Body of pancreas (tissue), 4 donors: ENCODE measurements at places on chromosomes 6 and 20. TPM values are rescaled to one million over a fixed set of nuclear protein-coding genes. Genes with fewer than 3 reads are reported as not detected.

DNA sequence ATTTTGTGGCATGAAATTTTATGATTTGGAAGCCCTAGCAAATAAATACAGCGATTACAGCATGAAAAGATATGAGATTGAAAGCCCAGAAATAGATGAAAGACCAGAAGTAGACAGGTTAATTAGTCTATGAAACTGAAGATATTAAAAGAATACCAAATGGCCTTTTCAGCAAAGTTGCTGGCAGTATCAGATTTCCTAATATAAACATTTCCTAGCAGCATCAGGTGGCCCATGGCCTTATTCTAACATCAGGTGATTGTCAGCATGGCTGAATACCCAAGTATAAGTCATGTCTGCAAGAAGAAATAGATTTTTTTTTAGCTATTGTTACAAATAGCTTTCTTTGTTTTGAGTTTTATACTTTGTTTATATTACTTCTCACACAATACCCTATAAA lies 93.2 kb downstream of the CLVS2 start:
- no peak for DNase-seq

DNA sequence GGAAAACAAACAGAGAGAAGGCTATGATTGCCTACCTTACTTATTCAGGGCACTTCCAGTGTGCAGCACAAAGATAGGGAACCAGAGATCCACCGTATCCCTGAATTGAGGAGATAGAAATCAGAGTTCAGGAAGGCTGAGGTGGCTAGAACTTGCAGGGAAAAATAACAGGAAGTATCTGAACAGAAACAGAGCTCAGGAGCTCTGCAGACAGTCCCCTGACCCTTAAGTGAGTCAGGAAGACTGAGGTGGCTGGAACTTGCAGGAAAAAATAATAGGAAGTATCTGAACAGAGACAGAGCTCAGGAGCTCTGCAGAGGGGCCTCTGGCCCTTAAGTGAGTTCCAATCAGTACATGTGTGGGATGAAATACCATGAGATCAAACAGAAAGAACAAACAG lies 65.4 kb downstream of the RPRD1B start:
- no peak for DNase-seq

GRCh38 chr6:135458051-135458450 lies 39.5 kb downstream of the AHI1 start:
- no peak for DNase-seq

Gene CDC5L
- total RNA-seq: 10.2 TPM

Gene SPATS1
- total RNA-seq: not detected

DNA sequence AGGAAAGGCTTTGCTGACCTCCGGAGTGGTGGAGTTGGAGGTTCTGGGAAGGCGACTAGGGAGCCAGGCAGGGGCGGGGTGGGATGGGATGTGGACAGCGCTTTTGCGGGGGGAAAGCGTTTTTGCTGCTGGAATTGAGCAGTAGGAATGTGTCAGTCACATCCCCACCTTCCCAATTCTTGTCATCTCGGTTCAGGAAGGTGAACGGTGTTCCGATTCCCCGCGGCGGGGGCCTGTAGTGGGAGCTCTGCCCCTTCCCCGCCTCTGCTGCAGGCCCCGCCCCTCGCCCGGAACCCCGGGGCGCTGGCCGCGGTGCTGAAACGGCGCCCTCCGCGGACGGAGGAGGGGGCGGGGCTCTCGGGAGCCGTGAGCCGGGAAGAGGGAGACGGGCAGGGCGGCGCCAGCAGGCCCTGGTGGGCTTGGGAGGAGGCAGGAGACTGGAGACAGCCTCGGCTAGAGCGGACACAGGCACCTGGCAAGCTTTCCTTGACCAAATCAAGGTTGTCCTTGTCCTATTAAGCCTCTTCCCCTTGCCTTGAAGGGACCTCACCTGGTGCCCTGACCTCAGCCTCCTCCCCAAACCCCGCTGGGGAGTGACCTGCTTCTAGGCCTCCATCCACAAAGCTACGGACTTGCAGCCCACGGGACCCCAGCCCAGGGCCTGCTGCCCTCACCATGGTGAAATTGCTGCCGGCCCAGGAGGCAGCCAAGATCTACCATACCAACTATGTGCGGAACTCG lies at the start of gene LHFPL5:
TSS of gene LHFPL5 (plus strand) at position 357 of the 741 bp plus-strand sequence. CDS start at position 676, 319 bp downstream.
- DNase-seq: peak; percentile 72

DNA sequence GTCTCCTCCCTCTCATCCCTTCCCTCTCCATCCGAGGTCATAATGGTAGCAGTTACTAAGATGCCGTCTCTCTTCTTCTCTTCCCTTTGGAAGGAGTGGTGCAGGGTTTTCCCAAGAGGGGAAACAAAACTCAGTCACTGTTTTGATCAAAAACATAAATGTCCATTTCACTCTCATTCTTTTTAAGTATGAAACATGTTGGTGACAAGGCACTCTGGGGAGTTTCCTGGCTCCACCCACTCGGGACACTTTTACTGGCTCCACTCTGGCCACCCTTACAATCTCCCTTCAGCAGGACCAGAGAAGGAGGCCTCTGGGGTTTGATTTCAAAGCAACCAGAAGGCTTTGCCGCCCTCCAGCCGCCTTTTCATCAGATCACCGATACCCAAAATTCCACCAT lies 57.0 kb downstream of the FGD2 start:
- no peak for DNase-seq

- DNase-seq: no peak
These were observed 80.8 kb upstream of the BEND3 start for GRCh38 chr6:107196152-107196551.

Gene MYCT1
- total RNA-seq: 3.9 TPM

GRCh38 chr20:9829835-9830234 lies 9.0 kb downstream of the PAK5 start:
- DNase-seq: no peak

Gene SLC17A1
- not detected for total RNA-seq

- no peak for DNase-seq
These were observed 167.6 kb downstream of the THBS2 start for GRCh38 chr6:169086020-169086419.

DNA sequence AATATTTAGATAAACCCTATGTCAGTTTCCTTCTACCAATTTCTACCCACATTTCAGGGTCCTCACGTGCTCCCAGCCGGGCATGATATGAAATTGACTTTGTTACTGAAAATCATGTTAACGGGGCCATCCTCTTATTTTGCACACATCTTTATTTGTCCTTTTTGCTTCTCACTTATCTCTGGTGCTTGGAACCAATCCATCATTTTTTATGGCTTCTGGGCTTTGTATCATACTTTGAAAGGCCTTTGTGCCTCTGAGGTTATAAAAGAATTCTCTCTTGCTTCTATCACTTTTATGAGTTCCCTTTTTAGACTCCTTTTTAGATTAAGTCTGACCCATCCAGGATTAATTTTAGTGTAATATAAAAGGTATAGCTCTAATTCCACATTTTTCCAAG lies 117.1 kb upstream of the PRND start:
- DNase-seq: no peak

GRCh38 chr20:19756761-19757486 lies 1.1 kb upstream of the RIN2 start:
- DNase-seq: peak; percentile 47

DNA sequence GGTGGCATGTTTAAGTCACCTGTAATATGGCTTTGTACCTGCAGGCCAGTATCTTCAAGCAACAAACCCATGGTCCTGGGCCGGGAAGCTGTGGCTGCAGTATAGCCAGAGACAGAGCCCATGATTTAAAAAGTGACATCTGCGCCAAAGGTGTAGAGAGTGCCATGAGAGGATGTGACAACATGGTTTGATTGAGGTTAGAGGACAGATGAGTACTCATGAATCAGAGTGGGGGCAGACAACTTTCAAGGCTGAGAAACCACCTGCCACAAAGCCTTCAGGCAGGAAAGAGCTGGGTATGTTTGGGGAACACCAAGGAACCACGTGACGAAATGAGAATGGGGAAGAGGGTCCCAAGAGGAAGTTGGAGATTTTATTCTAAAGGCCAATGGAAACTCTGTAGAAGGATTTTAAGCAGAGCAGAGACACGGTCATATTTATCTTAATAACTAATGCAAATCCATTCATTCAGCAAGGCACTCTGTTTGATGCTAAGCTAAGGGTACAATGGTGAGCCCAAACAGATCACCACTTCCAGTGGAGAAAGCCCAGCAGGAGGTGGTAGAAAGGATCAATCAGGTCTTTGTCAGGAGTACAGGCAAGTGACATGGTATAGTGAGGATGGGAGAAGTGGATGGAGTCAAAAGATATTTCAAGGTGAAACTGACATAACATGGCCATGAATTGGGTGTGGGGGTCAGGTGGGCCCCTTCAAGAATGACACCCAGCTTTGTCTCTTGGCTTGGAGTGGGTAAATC lies 3.4 kb upstream of the MICAL1 start:
- DNase-seq: no peak

GRCh38 chr6:127855542-127856159 lies 45.2 kb downstream of the THEMIS start:
- DNase-seq: no peak

- DNase-seq: no peak
These were observed 866 bp upstream of the MYO6 start for GRCh38 chr6:75748003-75748742.

GRCh38 chr6:106475284-106475683 lies 114.8 kb downstream of the CRYBG1 start:
- DNase-seq: no peak

- DNase-seq: no peak
These were observed 76.6 kb downstream of the NCR2 start for GRCh38 chr6:41411961-41412360.

Gene TEAD3
- 8.9 TPM for total RNA-seq

DNA sequence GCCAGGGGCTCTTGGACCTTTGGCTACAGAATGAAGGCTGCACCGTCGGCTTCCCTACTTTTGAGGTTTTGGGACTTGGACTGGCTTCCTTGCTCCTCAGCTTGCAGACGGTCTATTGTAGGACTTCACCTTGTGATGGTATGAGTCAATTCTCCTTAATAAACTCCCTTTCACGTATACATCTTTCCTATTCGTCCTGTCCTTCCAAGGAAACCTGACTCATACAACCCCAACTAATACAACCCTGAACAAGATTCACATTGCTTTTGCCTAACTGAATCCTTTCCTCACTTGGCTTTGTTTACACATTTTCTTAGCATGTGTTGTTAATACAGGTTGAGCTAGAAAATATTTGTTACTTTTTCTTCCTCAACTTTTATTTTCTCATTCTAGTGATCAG lies 21.9 kb downstream of the TBXT start:
- no peak for DNase-seq

DNA sequence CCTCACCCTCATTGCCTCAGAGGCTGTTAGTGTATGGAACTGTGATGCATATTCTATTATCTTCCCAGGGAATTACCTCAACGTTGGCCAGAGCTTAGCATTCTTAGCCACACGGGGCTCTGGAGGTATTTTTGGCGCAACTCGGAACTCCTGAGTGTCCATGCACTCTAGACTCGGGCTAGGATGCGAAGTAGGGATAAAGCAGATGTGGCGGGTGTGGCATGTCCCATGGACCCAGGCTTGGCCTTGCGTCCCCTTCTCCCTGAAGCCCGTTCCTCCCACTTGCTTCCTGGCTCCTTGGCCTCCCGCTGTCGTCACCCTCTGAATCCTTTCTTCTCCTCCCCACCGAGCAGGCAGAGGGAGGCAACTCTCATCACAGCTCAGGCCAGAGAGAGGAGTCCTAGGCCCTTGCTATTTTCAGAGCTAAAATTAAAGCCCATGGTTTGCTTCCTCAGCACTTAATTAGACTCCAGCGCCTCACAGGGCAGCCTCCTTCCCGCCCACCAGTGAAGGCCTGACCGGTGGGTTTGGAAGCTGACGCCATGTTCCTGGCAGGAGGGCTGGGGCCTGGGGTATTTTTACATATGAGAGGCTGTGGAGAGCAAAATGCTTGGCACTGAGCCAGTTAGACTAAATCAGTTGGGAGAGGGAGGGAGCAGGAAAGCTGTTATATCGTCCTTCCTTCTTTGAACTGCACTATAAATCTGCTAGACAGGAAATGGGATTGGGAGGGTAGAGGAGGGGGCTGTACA lies 138.7 kb downstream of the FOXO3 start:
- no peak for DNase-seq

GRCh38 chr20:34544109-34544796 lies 14.3 kb upstream of the MAP1LC3A start:
- DNase-seq: no peak

Gene DSP
- 127 TPM for total RNA-seq

DNA sequence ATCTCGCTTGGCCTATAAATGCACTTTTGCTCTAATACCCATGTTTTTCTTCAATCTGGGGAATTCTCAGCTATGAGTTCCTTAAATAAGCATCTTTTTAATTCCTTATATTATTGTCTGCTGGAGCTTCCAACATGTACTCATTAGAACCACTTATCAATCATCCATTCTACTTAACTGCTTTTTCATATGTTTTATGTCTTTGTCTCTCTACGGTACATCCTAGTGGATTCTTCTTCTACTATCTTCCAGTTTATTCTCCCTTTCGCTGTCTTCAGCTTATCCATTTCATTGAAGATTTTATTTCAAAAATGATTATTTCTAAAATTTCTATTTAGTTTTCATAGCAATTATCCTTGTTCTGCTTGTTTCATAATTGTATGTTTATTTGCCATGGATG lies 12.4 kb upstream of the ZSCAN16 start:
- DNase-seq: no peak

- no peak for DNase-seq
These were observed 540.2 kb downstream of the PRKN start for GRCh38 chr6:162187168-162187935.

GRCh38 chr6:168939796-168940195 lies 313.9 kb downstream of the THBS2 start:
- no peak for DNase-seq

DNA sequence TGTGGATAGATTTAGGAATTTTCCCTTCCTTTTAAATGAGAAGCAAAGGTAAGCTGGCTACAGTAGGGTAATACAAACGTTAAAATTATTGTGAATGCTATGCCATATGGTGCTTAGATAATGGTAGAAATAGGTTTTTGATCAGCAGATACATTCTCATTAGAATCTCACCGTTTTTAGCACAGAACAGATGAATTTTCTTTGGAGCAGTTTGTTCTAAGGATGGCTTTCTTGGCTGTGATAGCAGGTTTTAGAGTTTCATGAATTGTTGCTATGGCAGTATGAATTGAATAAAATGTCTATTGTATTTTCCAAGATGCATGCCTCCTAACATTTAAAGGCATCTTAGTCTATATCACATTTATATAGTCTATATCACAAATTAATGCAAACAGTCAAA lies 1394.5 kb downstream of the EPHA7 start:
- no peak for DNase-seq

Gene LBP
- total RNA-seq: not detected

DNA sequence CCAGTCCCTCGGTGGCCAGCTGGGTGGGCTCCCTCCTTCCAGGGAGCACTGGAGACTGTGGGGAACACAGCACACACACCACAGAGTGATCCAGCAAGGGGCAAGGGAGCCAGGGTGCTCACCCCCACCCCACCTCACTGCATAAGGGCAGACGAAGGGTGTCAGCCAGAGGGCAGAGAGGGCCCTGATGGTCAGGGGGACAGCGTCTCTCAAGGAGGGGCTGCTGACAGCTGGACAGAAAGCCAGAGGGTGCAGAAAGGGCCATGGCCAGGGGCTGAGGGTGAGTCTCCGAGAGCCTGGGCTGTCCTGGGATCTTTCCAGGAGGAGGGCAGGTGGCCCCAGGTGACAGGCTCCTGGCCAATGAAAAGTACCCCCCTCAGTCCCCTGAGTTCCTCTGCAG lies 73.4 kb upstream of the PMEPA1 start:
- no peak for DNase-seq
